ENCODE measurements at places on chromosomes 5 and 9. TPM values are rescaled to one million over a fixed set of nuclear protein-coding genes. Genes with fewer than 3 reads are reported as not detected.

Gene PRELID2
- total RNA-seq = 4.0 TPM

Gene TMEM171
- total RNA-seq = not detected

Gene PCDHA4
- total RNA-seq = 0.04 TPM

Gene LTC4S
- 19.3 TPM for total RNA-seq

Gene NR2F1-AS1
- 38.2 TPM for total RNA-seq

Gene PCA3
- not detected for total RNA-seq

Gene GRAMD2B
- total RNA-seq = 71.3 TPM

Gene FBXW11
- 41.7 TPM for total RNA-seq

Gene SLC34A3
- not detected for total RNA-seq

GRCh38 chr9:26170190-26170589 is 491.9 kb upstream of the TUSC1 start:
- DNase-seq = no peak

DNA sequence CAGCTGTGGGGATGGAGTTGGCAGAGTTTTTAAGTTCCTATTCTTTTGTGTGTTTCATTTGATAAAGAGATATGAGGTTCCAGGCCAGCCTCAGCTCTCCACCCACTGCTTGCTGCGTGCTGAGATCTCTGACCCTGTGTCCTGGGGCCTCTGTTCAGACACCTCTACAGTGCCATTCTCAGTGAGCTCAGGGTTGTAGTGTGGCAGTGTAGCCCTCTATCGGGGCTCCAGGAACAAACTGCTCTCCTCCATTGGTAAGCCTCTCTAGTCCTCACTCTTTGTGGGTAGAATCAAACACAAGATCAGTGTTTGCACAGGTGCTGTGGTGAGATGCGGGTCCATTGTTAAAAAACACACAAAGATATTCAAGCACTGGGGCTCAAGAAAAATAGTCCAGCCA is 386.6 kb upstream of the RPS23 start:
- DNase-seq = no peak

DNA sequence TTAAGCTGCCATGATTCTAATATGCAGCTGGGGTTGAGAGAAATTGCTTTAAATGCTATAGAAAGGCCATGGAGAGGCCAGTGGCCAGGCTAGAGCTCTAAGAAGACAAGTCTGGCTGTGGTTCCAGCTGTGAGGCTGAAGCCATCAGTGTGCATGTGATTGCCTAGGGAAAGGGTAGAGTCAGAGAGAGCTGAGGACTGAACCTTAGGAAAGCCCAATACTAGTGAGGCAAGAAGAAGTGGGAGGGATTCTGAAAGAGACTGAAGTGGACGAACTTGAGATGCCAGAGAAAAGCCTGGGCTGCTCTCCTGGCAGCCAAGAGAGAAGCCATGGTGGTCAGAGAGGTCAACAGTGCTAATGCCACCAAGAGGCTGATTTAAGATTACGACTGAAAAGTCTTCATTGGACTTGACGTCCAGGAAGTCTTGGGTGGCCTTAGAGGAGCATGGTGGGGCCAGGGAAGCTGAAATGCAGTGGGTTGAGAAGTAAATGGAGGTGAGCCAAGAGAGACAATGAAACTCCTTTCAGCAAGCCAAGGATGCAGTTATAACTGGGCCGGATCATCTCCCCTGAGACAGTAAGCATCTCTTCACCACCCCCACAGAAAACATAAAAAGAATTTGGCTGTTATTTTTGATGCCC is 133.2 kb downstream of the TMEM174 start:
- DNase-seq = no peak

DNA sequence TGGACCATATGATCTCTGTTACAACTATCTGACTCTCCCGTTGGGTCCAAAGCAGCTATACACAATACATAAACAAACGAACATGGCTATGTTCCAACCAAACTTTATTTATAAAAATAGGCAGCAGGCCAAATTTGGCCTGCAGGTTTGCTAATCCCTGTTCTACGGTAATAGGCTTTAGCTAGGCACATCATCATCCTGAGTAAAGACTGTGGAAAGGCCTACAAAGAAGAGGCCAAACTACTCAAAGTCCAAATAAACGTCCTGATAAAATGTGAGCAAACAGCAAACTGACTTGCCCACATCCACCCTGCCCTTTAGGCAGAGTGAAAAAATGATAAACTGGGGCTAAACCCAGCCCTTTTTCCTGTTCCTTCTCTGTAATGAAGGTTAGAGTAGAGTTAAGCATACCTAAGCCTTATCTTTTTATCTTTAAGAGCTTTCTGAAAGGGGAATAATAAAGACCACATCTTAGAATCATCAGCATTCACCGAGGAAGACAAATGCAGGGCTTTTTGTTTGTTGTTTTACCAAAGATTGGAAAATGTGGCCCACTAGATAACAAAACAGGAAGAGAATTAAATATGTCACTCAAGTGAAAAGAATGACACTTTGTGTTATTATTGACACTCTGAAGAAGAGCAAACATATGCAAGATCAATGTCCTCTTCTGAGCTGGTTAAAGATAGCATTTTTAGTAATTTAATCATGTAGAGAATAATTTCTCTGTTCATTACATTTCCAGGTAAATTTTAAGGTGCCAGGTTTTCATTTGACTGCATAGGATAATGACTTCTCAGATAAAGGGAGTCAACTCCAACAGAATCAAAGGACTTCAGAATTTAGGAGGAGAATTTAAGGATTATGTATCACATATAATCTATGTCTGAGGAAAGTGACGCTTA is 160.0 kb upstream of the GNA14 start:
- DNase-seq = no peak

DNA sequence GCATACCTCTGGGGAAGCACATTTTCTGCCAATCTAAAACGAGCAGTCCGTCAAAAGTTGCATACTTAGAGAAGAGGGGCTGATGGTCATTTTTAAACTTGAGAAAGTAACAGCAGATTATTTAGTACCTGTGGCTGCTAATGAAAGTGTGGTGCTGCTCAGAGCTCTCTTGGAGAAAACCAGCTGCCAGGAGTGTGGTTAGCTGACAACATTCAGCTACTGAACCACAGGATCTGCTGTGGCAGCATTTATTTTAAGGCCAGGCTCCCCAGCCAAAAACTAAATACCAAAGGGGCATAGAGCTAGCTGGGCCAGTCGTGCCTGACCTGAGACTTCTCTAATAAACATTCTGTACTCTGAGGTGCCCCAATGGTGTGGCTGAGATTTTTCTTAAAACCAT is 203.6 kb downstream of the EDIL3 start:
- no peak for DNase-seq

DNA sequence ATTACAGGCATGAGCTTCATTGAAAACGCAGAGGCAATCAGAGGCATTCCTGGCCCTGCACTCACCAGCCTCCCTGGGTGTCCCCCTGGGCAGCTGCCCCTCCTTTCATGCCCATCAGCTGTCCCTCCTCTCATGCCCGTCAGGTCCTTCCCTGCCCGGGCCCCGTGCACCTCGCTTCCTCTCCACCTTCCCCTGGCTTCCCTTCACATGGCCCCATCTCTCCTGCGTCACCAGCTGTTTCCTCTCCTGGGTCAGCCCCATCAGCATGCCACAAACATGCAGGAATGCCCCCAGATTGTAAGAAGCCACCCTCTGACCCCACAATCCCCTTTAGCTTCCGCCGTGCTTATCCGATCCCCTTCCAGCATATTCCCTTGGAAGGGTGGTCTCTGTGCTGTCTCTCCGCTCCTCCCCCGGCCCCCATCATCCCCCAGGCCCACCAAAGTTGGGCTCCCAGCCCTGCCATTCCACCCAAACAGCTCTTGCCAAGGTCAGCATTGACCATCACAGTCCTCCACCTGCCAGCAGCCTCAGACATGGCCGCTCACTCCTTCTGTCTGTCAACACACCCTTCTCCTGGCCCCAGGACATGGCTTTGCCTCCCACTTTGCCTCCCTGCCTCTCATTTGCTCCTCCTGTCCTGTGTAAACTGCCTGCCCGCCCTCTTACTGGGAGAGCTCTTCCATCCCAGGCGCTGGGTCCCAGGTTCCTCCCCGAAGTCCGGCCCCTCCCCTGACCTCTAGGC is 98.6 kb upstream of the IER5L start:
- no peak for DNase-seq

DNA sequence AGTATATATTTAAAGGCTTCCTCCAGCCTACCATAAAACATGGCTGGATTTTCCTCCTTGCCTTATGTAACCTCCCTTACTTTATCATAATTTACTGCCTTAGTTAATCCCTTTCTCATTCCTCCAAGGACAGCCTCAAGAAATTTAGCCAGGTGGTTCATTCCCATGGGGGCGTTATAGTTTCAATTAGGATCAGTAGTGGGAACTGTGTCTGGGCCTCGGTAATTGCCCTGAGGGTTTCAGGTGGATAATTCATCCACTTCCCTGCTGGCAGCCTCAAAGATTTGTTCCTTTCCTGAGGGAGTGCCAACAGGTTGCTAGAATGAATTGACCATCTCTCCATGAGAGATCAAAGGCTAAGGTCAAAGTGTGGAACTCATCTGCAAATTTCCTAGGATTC is 4.3 kb upstream of the GM2A start:
- no peak for DNase-seq

- no peak for DNase-seq
Observed at GRCh38 chr5:180658774-180659564, 9.6 kb upstream of the FLT4 start.

- DNase-seq = no peak
Observed at GRCh38 chr5:74146796-74147195, 493.7 kb downstream of the ENC1 start.

DNA sequence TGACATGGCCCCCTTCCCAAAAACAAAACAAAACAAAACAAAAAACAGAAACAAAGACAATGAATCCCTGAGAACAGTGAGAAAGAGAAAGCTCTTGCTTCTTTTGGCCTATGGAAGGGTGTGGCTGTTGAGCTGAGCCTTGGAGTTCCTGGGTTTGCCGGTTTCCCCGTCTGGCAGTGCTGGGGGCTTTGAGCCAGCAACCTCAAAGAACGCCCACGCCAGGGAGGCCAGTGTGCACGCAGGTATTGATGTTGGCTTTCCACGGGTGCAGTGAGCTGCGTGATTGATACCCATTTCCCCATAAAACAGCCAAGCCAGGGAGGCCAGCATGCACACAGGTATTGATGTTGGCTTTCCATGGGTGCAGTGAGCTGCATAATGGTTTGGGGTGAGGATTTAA is 8.3 kb upstream of the LCN1 start:
- DNase-seq = no peak

- no peak for DNase-seq
Observed at GRCh38 chr5:131482617-131483016, 152.4 kb downstream of the RAPGEF6 start.

GRCh38 chr9:5876711-5877110 is 14.0 kb upstream of the MLANA start:
- DNase-seq = no peak

GRCh38 chr5:68818870-68819269 is 274.9 kb upstream of the SLC30A5 start:
- no peak for DNase-seq

DNA sequence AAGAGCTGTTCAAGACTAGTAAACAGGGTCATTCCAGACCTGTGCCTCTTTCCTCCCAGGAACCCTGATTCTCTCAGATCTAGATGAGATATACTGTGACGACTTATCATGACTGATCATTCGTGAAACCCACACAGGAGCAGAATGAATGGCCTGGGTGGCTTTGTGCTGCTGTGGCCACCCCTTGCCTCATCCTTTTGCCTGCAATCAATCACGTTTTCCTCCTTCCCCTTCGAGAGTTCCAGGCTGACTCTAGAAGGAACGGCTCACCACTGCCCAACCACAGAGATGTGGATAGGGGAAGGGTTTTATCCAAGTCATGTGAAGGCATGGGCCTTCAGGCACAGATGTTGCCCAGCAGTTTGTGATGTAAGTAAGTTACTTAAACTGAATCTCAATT is 5.8 kb downstream of the ANXA6 start:
- DNase-seq = peak; percentile 39

- DNase-seq = no peak
Observed at GRCh38 chr5:59547731-59548130, 345.8 kb downstream of the PDE4D start.

GRCh38 chr5:173851595-173852243 is 36.4 kb upstream of the CPEB4 start:
- no peak for DNase-seq

GRCh38 chr9:125680445-125680844 is 26.6 kb downstream of the MAPKAP1 start:
- DNase-seq = no peak

DNA sequence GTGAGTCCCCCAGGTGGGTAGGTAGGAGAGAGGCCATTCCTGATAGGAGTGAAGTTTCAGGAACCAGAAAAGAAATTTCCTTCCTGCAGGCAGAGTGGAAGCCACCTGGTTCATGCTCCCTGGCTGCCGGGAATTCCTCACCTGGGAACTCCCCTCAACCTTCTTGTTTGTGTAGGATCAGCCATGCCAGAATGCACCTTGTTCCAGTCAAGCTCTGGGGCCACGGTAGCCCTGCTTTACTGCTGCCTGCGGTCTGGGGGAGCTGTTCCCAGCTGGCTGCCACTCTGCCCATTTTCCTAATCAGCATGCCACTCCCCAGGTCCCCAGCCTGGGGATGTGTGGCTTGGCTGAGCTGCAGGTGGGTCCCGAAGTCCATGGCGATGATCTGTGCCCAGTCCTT is 18.7 kb upstream of the B4GALT1 start:
- no peak for DNase-seq

DNA sequence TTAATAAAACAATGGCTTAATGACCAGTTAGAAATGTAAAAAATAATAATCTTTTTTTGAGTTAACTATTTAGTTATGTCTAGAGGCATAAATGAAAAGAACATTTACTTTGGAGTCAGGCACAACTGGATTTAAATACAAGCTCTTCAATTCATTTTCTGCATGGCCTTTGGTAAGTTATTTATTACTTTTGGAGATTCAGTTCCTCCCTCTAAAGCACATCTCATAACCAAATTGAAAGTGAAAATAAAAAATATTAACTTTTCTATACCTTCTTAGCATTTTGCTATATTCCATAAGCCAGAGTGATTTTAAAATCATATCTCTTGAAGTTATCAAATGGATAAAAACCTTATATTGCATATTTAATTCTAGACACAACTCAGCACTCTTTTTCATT is 434.9 kb upstream of the SMARCA2 start:
- DNase-seq = no peak

DNA sequence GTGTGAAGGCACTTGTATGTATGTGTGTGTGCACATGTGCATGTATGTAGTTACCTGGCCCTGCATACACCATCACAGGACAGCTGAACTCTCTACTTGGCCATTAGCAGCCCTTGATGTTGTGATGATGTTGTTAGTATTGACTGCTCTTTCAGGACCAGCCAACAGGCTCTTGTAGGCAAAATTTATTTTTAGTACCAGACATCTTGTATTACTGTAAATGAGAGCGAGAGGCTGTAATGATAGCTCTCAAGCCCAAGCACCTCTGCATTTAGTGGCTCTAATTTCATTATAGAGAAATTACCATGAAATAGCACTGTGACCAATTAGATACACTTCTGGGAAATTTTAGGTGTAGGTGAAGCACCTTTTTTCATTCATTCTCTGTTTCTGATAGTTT is 158.0 kb downstream of the SMARCA2 start:
- no peak for DNase-seq

DNA sequence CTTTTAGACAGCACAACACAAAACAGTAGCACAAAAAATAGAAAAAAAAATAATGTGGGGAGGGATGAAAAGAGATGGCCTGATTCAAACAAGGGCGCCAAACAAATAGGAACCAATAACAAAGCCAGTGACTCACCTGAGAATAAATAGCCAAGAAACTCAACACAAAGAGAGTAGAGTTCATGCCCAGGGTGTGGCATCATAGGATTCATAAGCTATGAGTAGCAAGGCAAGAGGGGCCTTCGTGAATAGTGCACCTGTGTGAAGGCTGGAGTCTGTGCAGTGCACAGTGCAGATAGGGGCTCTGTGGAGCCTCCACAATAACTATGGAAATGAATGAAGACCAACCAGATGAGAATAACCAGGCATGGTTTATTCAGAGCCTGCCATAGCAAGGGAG is 541.7 kb downstream of the SPOCK1 start:
- DNase-seq = no peak
